ENCODE measurements at places on chromosomes 12 and 14. TPM values are rescaled to one million over a fixed set of nuclear protein-coding genes. Genes with fewer than 3 reads are reported as not detected.

Gene KLHDC1
- 17.3 TPM for polyA plus RNA-seq

Gene KITLG
- polyA plus RNA-seq, result 19.9 TPM

Gene KCNJ8
- polyA plus RNA-seq, result not detected

Gene P2RX2
- polyA plus RNA-seq, result not detected

Gene ARMH4
- 15.4 TPM for polyA plus RNA-seq

Gene EFS
- 42.5 TPM for polyA plus RNA-seq

Gene GPRC5D
- 0.73 TPM for polyA plus RNA-seq

Gene GPR162
- 16.5 TPM for polyA plus RNA-seq

Gene MOK
- polyA plus RNA-seq, result 21.7 TPM

Gene GNG2
- 86.3 TPM for polyA plus RNA-seq

- no peak for DNase-seq
These were observed 45.3 kb upstream of the NAA30 start for GRCh38 chr14:57345106-57345505.

- no peak for DNase-seq
These were observed 32.3 kb downstream of the EFCAB11 start for GRCh38 chr14:89922031-89922907.

DNA sequence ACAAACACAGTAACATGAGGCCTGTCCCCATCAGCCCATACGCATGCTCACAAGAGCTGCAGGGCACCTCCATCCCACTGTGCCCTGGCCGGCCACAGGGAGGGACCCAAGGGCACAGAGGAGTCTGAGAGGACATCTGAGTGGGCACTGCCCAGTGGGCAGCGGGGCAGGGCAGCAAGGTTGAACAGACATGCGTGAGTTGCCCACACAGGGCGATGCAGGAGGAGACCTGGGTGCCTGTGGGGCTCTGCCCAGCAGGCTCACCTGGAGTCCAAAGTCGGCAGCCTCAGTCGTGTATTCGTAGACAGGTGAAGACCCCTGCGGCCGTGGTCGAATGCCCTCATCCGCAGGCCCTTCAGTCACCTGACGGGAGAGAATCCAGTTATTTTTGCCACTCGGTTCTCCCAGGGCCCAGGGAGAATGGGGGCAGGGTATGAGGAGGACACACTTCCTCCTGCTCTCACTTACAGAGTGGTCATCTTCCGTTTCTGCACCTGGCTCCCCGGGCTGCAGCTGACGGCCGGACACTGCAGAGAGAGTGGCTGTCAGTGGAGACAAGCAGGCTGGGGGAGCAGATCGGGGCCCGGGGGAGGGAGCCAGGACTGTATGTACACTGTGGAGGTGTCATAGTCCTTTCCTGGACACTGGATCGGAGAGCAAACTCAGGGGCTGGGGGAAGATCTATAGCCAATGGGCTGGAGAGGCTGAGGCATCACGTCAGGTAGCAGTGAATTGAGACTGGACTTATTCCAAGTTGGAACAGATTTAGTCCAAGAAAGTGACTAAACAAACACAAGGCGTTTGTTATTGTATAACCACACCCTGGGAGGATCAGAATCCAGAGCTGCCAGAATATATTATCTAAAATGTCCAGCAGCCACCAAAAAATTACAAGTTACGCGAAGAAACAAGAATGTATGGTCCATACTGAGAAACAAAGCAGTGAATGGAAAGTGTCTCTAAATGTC, 20.7 kb downstream of the AHNAK2 start:
- DNase-seq, result no peak

GRCh38 chr12:47184813-47185212, 105.1 kb upstream of the AMIGO2 start:
- DNase-seq, result no peak

- no peak for DNase-seq
These were observed 23.0 kb upstream of the GXYLT1 start for GRCh38 chr12:42167711-42168110.

DNA sequence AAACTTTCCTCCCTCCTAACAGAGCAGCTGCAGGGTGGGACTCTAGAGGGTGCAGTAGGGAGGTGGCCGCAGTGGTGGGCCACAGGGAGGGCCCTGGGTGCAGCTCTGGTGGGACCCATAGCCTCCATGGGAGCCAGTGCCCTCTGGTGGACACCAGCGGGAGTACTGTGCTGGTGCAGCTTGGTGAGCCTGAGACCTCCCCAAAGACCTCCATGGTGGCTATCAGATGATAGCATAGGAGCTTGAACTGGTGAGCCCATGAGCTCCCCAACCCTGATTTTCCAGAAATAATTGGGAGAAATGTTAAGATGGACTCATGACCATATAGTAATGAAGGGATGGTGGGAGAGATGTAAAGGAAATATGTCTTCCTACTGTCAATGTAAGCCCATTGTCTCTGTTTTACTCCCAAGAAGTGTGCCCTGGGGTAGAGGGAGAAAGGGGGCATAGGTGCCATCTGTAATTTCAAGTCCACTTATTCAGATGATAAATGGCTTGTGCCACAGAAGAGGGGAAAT, 98.7 kb downstream of the GAS2L3 start:
- no peak for DNase-seq

- no peak for DNase-seq
These were observed 15.1 kb upstream of the PPM1A start for GRCh38 chr14:60233891-60234290.

DNA sequence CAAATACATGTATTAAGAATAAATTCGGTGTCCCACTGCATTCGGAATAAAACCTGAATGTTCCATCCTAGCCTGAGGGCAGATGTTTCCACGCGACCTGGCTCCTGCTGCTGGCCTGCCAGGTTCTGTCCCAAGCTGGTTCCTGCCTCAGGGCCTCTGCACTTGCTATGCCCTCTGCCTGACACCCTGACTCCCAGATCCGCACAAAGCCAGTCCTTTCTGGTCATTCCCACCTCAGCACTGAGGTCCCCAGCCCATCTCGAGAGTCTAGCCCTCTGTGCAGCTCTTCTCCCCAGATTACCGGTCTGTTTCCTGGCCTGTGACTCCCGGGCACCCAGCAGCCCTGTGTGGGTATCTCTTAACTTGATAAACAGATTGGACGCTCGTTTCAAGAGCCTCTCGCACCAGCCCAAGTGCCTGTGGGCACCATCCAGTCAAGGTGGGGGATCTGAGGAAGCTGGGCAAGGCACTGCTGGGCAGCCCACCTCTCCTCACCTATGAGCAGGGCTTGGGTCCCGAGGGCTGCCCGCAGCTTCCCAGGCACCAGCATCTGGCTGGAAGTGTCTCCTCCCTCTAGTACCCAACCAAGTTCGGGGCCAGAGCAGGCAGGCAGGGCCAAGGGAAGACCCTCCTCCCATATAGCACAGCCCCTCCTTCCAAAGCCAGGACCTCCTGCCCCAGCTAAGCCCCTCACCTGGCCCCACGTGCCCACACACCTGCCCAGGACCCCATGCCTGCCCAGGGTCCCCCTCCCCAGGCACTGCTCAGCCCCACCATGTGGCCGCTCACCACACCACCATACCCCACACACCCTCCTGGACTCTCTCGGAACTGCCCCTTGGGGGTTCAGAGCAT, 132.2 kb downstream of the NCOR2 start:
- no peak for DNase-seq

GRCh38 chr12:109112720-109113465, 3.5 kb upstream of the ACACB start:
- no peak for DNase-seq

GRCh38 chr12:19105463-19105862, 24.1 kb upstream of the PLEKHA5 start:
- DNase-seq, result no peak

GRCh38 chr12:6959058-6959804, 8.1 kb downstream of the PTPN6 start:
- DNase-seq, result no peak

GRCh38 chr14:52110441-52111086, 41.7 kb upstream of the NID2 start:
- no peak for DNase-seq

DNA sequence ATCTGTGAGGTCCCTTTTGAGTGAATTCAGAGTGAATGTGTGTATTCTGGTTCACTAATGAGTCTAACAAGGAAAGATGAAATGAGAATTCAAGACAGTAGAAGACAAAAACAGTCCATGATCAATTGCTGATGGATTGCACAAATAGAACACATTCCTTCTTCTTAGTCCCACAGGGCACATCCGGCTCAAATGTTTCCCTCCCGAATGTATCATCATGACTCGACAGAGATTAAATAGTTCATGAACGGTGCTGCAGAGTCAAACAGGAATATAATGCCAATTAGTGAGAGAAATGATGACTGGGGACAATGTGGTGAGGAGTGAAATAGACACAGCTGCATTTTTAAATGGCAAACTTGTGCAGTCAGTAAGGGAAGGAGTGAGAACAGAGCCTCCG, 11.5 kb upstream of the SFSWAP start:
- DNase-seq, result no peak

GRCh38 chr12:13596714-13597113, 384.7 kb downstream of the GRIN2B start:
- no peak for DNase-seq

DNA sequence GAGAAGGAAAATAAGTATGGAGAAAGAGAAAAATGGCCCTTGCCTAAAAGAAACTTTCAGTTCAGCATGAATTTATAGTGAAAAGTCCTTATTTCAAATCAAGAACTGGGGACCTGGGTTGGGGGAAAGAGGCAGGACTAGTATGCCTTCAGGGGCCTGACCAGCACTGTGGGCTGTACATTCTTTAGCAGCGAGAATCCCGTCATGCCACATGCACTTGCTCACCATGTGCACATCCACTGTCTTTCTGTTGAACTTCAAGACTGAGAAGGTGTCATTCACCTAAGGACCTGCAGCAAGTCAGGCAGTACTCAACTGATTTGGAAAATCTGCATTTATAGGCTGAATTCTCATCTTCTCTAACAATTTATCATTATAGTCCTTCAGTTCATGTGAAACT, 50.2 kb downstream of the RAB35 start:
- no peak for DNase-seq

- no peak for DNase-seq
These were observed 13.1 kb downstream of the TMEM63C start for GRCh38 chr14:77194706-77195105.

DNA sequence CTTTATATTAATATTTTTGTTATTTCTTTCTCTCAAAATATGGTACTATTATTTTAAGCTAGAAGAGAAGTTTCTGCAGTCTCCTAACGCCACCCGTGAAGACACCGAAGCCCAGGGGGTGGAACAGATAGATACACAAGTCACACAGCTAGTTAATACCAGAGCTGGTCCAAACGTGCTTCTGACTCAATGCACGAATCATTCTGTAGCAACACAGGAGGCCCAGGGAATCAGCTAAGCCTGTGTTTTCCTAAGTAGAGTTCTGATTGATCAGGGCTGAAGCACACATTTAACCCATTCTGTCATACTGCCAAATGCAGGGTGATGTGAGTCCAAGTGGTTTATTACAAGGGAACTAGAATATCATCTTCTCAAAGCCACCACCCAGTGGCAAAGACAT, 116.9 kb upstream of the PWP1 start:
- no peak for DNase-seq

DNA sequence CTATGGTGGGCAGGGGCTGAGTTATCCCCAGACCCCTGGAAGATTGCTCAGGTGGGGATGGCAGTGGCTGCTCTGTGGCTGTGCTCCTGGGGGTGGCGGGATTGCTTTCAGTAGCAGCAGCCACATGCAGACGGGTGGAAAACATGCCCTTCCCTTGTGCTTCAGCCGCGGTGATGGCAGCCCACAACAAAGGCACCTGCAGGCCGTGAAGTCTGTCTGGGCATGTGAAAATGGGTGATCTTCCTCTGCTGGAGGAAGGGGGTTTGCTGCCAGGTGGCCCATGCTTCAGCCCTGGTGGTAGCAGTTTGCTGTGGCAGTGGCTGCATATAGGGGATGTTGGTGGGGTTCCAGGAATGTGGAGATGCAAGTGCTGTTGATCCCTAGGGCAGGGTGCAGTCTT, 326.2 kb upstream of the RGS6 start:
- no peak for DNase-seq

- no peak for DNase-seq
These were observed 69.0 kb downstream of the TECPR2 start for GRCh38 chr14:102431751-102432150.

DNA sequence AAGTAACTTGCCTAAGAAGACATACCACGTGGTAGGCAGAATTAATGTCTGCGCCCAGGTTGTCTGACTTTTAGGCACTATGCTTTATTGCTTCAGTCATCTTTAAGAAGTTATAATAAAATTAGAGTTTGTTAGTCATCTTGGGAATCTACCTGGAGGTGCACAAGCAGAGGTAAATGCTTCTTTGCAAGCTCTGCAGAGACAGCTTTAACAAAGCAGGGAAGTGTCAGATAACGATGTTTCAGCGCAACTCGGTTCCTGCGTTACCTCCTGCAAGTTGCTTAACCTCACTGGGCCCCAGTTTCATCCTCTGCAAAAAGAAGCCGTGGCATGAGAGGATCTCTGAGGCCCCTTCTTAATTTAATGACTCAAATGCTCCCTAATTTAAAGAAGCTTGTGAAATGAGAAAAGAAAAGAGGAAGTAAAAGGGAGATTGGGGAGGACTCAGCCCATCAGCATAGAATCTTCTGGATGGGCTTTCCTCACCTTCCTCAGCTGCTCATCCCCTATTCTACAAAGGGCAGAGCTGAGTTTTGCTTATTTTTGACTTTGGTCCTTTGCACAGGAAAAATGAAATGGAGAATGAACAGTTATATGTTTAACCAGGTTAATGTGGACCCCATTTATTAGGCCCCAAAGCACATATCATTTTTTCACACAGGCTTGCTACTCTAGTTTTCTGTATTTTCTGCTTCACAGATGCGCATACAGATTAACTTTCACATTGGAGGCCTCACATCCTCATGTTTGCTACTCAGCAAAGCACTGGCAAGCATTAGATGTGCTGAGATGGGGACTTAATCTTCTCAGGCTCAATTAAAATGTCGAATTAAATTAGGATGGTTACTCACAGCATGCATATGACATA, 5.1 kb downstream of the ARHGDIB start:
- DNase-seq, result no peak

DNA sequence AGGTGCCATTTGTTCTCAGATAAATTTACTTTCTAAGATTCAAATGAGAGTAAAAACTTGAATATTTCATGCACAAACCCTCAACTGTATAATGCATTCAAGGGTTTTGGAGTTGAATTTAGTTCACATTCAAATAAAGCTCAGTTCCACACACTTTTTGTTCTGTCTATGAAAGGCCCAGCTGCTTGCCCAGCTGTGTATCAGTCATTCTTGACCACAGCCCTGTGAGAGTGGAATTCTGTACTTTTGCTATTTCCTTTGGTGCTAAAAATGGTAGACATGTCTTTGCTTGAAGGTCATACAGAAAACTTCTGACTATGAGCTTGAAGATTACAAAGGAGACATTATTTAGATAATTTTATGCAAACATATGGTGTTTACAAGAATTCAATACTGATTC, 110.4 kb downstream of the KCNC2 start:
- no peak for DNase-seq

Measured in muscle of arm (tissue), 14 donors.